Activated CD4-positive, alpha-beta T cell treated with anti-CD3 and anti-CD28 coated beads for 36 hours (primary cell): ENCODE measurements at places on chromosomes 4 and X. TPM values are rescaled to one million over a fixed set of nuclear protein-coding genes. Genes with fewer than 3 reads are reported as not detected.
A peak's percentile ranks its signal among the peaks of the same experiment; 100 is the strongest.

Gene DOK7
- not detected for total RNA-seq

Gene GAGE12J
- not detected for total RNA-seq

Gene SHROOM3
- total RNA-seq: not detected

Gene ADH1B
- not detected for total RNA-seq

Gene PDCL2
- total RNA-seq: not detected

Gene CLGN
- total RNA-seq: 0.18 TPM

Gene ARSJ
- 0.05 TPM for total RNA-seq

Gene NPFFR2
- total RNA-seq: not detected

Gene TMEM271
- not detected for total RNA-seq

Gene GABRG1
- total RNA-seq: not detected

Gene ASIC5
- total RNA-seq: not detected

Gene TLR8
- total RNA-seq: not detected

Gene SLC39A8
- total RNA-seq: 53.5 TPM

Gene BANK1
- total RNA-seq: not detected

Gene TDO2
- not detected for total RNA-seq

DNA sequence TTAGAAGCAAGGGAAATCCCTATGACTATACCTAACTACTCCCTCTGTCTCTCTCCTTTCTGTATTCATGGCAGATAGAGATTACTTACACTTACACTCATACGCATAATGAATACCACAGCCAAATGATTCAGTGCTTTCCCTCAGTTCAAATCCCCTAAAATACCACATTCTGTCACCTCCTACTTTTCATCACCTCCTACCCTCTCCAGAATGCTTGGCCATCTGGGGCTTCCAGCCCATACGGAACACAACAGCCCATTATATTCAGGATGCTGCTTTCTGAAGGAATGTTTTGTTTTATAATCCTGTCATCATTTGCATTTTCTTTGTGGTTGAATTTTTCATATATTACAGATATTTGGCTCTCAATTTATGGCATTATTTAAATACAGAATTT is 361.6 kb downstream of the GRIA2 start:
- H3K4me1 ChIP-seq: no peaks in the 10 kb centered on the region
- H3K4me3 ChIP-seq: no peak overlapping the region

GRCh38 chr4:7503559-7504249 is 69.0 kb upstream of the PSAPL1 start:
- no peak overlapping the region for H3K4me3 ChIP-seq
- no peak for DNase-seq
- no peaks in the 10 kb centered on the region for H3K36me3 ChIP-seq

GRCh38 chrX:121479406-121479805 is 432.0 kb downstream of the GLUD2 start:
- no peak overlapping the region for H3K4me3 ChIP-seq
- no peak overlapping the region for H3K27ac ChIP-seq
- H3K4me1 ChIP-seq: no peaks in the 10 kb centered on the region
- H3K27me3 ChIP-seq: no peaks in the 10 kb centered on the region
- no peak for DNase-seq

DNA sequence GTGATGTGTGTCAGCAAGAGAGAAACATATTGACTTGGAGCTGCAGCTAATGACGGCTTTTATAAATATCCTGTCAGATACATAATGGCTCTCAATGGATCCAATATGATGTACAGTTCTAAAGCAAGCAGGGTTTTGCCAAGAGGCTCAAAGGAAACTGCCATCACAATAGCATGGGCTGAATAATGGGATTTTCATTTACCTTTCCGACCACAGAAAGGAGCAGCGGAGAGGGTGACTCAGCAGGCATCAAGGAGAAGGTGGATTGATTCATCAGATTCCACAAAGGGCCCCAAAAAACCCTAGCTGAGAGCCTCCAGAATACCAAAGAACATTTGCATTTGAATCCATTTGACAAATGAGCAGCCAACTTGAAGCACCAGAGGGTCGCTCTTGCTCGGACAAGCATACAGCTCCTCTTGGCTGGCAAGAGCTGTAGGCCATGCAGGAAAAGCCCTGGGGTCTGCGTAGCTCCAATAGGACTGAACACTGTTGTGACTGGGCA is 355.7 kb upstream of the NOCT start:
- no peak for DNase-seq
- peaks cover 9% of the 10 kb centered on the region for H3K27me3 ChIP-seq
- no peak overlapping the region for H3K27ac ChIP-seq
- no peaks in the 10 kb centered on the region for H3K36me3 ChIP-seq
- no peaks in the 10 kb centered on the region for H3K4me1 ChIP-seq
- no peak overlapping the region for H3K4me3 ChIP-seq

- H3K27ac ChIP-seq: no peak overlapping the region
- H3K36me3 ChIP-seq: no peaks in the 10 kb centered on the region
- peak; percentile 29 for DNase-seq
- peaks cover 3% of the 10 kb centered on the region for H3K27me3 ChIP-seq
Observed at GRCh38 chr4:184251670-184251980, 34.0 kb upstream of the ENPP6 start.

GRCh38 chrX:129679901-129680300 is 25.1 kb upstream of the APLN start:
- H3K27me3 ChIP-seq: no peaks in the 10 kb centered on the region
- peaks cover 15% of the 10 kb centered on the region for H3K4me1 ChIP-seq
- H3K4me3 ChIP-seq: no peak overlapping the region
- no peak for DNase-seq

GRCh38 chr4:123453061-123453680 is 56.6 kb downstream of the SPRY1 start:
- H3K27ac ChIP-seq: no peak overlapping the region
- no peaks in the 10 kb centered on the region for H3K36me3 ChIP-seq
- no peak overlapping the region for H3K4me3 ChIP-seq

GRCh38 chr4:41819621-41820020 is 71.1 kb upstream of the PHOX2B start:
- H3K4me3 ChIP-seq: no peak overlapping the region
- DNase-seq: no peak
- no peaks in the 10 kb centered on the region for H3K36me3 ChIP-seq
- H3K27ac ChIP-seq: no peak overlapping the region
- peaks cover 21% of the 10 kb centered on the region for H3K27me3 ChIP-seq

- peaks cover 38% of the 10 kb centered on the region for H3K4me1 ChIP-seq
- no peaks in the 10 kb centered on the region for H3K27me3 ChIP-seq
- peak within 1 kb of the TSS; percentile 72 for H3K27ac ChIP-seq
- DNase-seq: peak; percentile 88
Observed at GRCh38 chr4:56907489-56908205, at the start of gene REST. REST (plus strand) TSS chr4:56907900; CDS start chr4:56910639, 2,739 bp downstream.

- H3K4me1 ChIP-seq: no peaks in the 10 kb centered on the region
- no peak overlapping the region for H3K27ac ChIP-seq
- H3K27me3 ChIP-seq: no peaks in the 10 kb centered on the region
- DNase-seq: no peak
Observed at GRCh38 chr4:106647451-106647850, 278.9 kb upstream of the GIMD1 start.

DNA sequence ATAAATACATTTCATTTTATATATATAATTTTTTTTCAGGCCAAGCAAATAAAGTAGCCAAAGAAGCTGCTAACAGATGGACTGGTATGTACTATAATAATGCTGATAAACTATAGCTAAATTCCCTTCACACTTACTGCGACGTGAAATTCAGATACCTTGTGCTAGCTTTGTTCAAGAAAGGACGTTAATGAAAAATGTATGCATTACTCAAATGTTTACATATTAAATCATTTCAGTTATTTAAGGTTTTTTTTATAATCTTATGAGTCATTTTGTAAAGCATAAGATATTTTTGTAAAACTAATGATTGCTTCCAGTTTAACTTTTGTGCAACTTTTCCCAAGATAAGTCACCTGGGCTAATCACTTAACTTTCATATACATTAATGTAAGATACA is 57.2 kb upstream of the TMEM131L start:
- H3K4me3 ChIP-seq: no peak overlapping the region
- H3K27me3 ChIP-seq: no peaks in the 10 kb centered on the region
- no peak for DNase-seq
- H3K4me1 ChIP-seq: peaks cover 5% of the 10 kb centered on the region
- peaks cover 21% of the 10 kb centered on the region for H3K36me3 ChIP-seq

- no peak overlapping the region for H3K4me3 ChIP-seq
- no peaks in the 10 kb centered on the region for H3K4me1 ChIP-seq
- no peak for DNase-seq
- H3K27ac ChIP-seq: no peak overlapping the region
Observed at GRCh38 chr4:172011196-172011595, 198.0 kb downstream of the GALNTL6 start.

DNA sequence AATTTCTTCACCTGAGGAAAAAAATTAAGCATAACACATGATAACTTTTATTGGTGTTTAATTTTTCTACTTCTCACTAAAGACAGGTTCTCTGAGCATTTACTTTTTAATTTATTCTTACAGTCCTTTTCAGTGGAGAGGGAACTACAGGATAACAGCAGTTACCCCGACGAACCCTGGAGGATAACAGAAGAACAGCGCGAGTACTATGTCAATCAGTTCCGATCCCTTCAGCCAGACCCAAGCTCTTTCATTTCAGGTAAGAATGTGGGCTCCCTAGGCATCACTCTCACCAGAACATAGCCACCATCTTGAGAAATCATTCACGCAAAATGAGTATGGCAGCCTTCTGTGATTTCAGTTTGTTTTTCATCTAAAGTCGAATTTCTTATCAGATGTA is 100.8 kb downstream of the REPS2 start:
- H3K27me3 ChIP-seq: no peaks in the 10 kb centered on the region
- no peak for DNase-seq
- no peak overlapping the region for H3K27ac ChIP-seq
- no peak overlapping the region for H3K4me3 ChIP-seq

DNA sequence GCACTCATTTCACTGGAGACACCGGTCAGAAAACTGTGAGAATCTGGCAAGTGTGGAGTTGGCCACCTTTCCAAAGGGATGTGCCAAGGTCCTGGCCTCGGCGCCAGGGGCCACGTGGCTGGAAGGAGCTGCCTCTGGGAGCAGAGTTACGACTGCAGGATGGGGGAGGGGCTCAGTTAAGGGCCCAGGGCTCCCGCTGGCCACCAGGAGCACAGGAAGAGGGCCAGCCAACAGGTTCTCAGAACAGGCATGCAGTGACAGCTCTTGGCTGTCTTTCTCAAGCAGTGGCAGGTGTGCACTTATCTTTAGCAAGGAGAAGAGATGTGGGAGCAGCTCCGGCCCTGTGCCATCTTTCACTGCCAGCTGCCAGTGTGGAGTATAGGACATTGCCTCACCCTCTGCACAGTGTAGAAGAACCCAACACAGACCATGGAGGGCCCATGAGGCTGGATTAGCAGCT is 115.9 kb upstream of the RBPJ start:
- no peak for DNase-seq
- peaks cover 20% of the 10 kb centered on the region for H3K4me1 ChIP-seq
- no peaks in the 10 kb centered on the region for H3K36me3 ChIP-seq
- H3K4me3 ChIP-seq: no peak overlapping the region
- peaks cover 9% of the 10 kb centered on the region for H3K27me3 ChIP-seq

GRCh38 chrX:150229030-150229429 is 134.1 kb upstream of the MAMLD1 start:
- no peak for DNase-seq
- no peak overlapping the region for H3K4me3 ChIP-seq
- H3K36me3 ChIP-seq: no peaks in the 10 kb centered on the region
- no peaks in the 10 kb centered on the region for H3K27me3 ChIP-seq
- H3K27ac ChIP-seq: no peak overlapping the region
- peaks cover 2% of the 10 kb centered on the region for H3K4me1 ChIP-seq

DNA sequence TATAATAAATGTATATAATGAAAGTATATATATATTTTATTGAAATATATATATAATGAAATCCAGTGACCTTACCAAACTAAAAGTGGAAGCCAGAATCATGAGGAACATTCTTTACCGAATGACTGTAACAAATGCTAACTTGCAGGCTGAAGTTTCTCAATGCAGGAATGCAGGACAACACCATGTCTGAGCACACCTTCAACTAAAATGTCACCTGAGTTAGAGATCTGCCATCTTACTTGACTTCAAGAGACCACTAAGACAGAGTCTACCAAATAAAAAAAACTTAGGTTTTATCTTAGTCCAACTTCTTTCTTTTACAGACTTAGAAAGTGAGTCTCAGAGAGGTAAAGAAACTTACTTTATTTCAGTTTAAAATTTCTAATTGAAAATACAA is 176.2 kb downstream of the FSTL5 start:
- no peak overlapping the region for H3K27ac ChIP-seq
- H3K27me3 ChIP-seq: no peaks in the 10 kb centered on the region
- H3K4me3 ChIP-seq: no peak overlapping the region

GRCh38 chr4:111814961-111815360 is 330.3 kb upstream of the FAM241A start:
- no peak overlapping the region for H3K4me3 ChIP-seq
- no peaks in the 10 kb centered on the region for H3K4me1 ChIP-seq
- H3K27me3 ChIP-seq: no peaks in the 10 kb centered on the region
- no peaks in the 10 kb centered on the region for H3K36me3 ChIP-seq

GRCh38 chr4:154364066-154364845 is 127.3 kb downstream of the DCHS2 start:
- no peak for DNase-seq
- H3K36me3 ChIP-seq: no peaks in the 10 kb centered on the region
- no peak overlapping the region for H3K27ac ChIP-seq

DNA sequence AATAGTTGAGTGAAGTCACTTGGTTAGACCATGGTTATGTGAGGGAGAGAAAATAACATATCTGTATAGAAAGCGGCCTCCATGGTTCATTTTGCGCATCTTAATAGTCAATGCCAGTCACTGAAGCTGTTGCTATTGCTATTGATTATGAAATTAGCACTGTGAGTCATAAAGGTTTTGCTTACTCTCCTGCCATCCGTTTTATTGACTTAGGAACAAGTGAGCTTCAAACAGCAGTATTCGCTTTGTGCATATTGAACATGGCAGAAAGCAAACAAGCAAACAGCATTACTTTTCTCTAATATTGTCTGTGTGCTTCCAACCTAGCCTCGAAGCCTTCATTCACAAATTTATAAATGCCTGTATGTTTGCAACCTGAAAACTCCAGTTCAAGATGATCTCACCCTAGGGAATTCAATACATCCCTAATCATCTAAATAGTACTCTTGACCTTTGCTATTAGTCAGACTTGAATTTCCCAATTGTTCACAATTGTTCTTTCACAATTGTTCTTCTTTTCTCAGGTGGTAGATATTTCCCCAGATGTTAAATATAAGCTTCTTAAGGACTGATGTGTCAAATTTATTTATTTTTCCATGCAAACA is 55.9 kb upstream of the GABRA2 start:
- H3K27me3 ChIP-seq: no peaks in the 10 kb centered on the region
- H3K36me3 ChIP-seq: no peaks in the 10 kb centered on the region
- H3K4me3 ChIP-seq: no peak overlapping the region
- no peak overlapping the region for H3K27ac ChIP-seq
- DNase-seq: no peak
- H3K4me1 ChIP-seq: no peaks in the 10 kb centered on the region

GRCh38 chrX:18210470-18210869 is 10.2 kb downstream of the BEND2 start:
- no peaks in the 10 kb centered on the region for H3K4me1 ChIP-seq
- H3K36me3 ChIP-seq: no peaks in the 10 kb centered on the region
- H3K4me3 ChIP-seq: no peak overlapping the region
- no peaks in the 10 kb centered on the region for H3K27me3 ChIP-seq
- H3K27ac ChIP-seq: no peak overlapping the region
- DNase-seq: no peak
